ENCODE measurements at places on chromosomes 11 and 22.

DNA sequence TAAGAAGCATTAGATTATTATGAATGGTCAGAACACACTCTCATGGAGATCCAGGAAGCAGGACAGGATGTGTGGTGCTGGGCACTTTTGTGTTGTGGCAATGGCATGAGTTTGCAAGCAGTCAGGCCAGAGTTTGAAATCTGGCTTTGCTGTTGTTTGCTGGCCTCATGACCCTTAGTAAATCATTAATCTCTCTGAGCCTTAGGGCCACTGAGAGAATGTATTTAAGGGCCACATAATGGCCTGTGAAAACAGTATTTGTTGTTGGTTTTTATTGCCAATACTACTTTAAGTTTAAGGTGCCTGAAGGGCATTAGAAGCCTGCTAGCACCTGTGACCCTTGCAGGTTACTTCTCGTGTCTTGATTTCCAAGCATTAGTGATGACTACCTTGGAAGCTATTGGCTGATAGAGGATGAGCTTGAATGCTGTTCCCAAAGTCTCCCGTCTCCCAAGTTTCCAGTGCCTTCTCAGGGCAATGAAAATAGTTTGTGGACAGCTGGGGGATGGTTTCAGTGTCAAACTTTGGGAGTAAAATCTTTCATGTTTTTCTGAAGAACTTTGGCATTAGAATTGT, 24.6 kb downstream of the STIM1 start:
- no peak for DNase-seq

GRCh38 chr11:30107899-30108298, 91.1 kb upstream of the KCNA4 start:
- DNase-seq = no peak

GRCh38 chr11:104943561-104943960, 24.8 kb downstream of the CASP4 start:
- no peak for DNase-seq

- no peak for DNase-seq
Observed at GRCh38 chr11:77470504-77470903, 3.4 kb downstream of the PAK1 start.

DNA sequence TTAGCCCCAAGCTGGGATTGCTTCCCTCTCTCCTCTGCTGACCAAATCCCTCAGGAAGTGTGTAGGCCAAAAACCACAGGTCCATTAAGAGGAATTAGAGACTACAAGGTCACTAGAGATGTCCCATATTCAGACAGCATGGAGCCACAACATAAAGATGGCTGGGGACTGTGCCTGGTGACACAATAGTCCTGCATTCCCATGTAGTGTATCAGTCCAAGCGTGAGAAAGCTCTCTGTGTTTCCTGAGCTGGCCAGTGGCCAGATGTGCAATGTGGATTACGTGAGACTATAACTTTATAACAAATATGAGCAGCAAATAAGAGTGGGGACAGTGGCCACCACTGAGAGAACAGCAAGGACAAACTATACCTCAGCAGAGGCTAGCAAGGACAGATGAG, 7.6 kb upstream of the MS4A10 start:
- no peak for DNase-seq

DNA sequence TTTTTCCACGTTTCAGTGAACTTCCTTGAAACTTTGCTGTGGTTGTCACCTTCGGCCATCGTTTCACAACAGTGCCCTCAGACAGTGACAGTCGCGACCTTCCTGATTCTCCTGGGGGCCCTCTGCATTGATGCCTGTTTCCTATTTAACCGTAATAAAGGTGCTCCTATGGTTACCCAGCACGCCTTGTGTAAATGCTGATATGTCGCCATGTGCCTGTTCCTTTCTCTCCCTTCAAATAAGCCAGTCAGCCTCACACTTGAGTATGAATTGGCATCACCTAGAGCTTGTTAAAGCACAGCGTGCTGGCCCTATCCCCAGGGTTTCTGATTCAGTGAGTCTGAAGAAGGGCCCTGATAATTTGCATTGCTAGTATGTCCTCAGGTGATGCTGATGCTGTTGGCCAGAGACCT, 104.8 kb downstream of the MICAL2 start:
- DNase-seq = no peak

DNA sequence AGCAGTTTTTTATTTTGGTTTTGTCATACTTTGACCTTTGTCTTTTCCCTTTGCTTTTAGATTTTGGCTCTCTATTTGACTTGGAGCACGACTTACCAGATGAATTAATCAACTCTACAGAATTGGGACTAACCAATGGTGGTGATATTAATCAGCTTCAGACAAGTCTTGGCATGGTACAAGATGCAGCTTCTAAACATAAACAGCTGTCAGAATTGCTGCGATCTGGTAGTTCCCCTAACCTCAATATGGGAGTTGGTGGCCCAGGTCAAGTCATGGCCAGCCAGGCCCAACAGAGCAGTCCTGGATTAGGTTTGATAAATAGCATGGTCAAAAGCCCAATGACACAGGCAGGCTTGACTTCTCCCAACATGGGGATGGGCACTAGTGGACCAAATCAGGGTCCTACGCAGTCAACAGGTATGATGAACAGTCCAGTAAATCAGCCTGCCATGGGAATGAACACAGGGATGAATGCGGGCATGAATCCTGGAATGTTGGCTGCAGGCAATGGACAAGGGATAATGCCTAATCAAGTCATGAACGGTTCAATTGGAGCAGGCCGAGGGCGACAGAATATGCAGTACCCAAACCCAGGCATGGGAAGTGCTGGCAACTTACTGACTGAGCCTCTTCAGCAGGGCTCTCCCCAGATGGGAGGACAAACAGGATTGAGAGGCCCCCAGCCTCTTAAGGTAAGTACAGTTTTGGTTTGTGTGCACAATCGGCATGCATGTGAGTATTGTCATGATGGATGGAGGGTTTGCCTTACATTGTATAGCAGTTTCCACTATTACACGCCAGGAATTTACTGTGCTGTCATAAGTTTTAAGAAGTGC, 25.0 kb downstream of the EP300 start:
- no peak for DNase-seq

- DNase-seq = no peak
Observed at GRCh38 chr11:75869661-75870455, 54.8 kb downstream of the UVRAG start.

- DNase-seq = no peak
Observed at GRCh38 chr22:29780748-29781676, 13.8 kb downstream of the UQCR10 start.

DNA sequence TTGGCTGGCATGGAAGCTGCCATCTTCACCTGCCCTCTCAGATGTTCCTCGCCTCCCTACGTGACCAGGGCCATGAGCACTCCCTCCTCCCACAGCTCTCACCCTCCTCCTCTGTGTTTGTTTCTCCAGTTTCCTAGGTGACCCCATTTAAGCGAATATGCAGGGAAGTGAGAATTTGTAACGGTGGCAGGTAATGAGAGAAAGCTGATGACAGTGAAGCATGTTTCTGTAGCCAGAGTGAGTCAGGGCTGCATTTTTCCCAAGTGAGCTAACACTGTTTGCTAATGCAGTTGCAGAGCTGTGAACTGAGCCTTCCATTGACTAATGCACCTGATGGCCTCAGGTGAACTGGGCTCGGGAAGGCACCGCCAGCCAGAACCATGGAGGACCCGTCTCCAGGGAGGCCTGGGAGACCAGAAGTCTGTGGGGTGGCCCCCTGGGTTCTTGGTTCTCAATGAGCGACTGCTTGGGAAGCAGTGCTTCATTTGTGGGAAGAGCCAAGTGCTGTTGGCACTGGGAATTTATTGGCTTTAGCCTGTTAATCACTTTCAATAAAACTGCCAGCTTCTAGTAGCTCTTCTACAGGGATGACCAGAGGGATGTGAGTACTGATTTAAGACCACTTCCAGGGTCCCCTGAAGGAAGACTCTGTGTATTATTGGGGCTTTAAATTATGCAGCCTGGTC, 64.5 kb downstream of the BARX2 start:
- DNase-seq = no peak

DNA sequence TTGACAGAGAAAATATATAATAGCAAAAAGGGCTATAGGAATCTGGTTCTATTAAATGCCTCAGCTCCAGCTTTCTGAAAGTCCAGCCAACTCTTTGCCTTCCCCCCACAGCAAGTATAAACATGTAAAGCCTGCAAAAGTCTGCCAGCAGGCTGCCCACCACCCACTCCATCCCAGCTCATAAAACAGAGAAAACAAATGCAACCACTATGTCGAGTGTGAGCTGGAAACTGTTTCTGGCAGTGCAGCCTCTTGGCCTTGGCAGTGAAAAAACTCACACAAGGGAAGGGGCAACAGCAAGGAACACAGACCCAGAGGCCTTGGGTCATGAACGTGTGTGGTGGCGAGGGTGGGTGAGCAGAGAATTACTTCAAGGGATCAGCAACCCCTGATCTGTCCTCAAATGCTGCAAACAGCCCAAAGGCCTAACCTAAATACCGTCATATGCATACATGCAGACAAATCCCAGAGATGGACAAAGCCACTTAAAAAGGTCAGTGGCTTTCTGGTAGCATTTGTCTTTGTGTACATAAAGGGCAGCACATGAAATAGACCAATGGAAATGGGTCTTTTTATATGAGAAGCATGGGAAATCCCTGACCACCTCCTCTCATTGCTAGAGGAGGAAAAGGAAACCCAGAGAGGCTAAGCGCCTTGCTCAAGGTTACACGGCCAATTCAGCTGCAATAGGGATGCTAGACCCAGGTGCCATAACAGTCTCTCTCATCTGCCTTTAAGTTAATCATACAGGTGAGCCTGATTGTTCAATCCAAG, 74.8 kb downstream of the NAT10 start:
- no peak for DNase-seq

DNA sequence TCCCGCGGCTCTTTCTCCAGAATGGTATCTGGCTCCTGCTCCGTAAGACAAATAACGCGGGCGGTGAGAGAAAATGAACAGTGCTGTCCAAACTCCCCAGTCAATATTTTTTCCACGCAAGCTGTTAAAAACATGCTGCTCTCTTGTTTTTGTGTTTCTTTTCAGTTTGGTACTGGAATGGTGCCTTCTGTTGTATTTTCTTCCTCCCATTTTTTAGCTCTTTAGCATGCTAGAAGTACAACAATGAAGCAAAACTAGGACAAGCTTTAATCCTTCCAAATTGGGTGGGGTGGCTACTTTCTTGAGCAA, 599 bp upstream of the PPP2R1B start:
- DNase-seq = no peak

DNA sequence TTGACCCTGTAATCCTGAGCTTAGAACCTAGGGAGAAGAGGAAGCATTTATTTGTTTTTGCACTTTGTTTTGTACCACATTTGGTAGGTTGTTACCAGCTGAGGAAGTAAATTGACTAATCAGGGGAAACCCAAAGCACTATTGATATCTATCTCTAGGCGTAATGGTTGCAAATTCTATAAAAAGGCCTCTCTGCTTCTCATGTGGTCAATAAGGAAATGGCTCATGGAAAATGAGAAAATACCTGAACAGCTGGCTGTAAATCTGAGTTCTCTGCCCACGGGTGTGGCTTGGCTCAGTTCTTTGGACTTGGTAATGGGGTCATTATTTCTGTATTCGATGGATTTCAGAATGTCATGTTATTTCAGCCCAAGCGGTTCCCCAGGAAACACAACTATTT, 42.4 kb downstream of the BARX2 start:
- no peak for DNase-seq

GRCh38 chr11:44096360-44097185, 1.1 kb downstream of the EXT2 start:
- DNase-seq = no peak

DNA sequence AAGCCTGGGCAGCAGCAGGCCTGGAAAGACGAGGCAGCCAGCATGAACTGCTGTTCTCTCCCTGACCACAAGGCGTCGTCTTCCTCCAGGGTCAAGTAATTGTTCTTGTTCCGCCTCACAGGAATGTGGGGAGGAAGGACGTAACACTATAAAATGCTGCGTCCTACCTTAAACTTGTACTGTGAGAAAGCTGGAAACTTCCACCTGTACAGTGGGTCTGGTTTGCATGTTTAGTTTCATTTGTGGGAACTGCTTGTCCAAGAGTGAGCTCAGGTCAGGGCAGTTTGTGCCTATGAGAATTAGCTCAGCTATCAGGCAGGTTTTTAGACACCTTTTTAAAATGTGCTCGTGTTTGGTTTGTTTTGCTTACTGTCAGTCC, 55.2 kb downstream of the PANX1 start:
- no peak for DNase-seq

DNA sequence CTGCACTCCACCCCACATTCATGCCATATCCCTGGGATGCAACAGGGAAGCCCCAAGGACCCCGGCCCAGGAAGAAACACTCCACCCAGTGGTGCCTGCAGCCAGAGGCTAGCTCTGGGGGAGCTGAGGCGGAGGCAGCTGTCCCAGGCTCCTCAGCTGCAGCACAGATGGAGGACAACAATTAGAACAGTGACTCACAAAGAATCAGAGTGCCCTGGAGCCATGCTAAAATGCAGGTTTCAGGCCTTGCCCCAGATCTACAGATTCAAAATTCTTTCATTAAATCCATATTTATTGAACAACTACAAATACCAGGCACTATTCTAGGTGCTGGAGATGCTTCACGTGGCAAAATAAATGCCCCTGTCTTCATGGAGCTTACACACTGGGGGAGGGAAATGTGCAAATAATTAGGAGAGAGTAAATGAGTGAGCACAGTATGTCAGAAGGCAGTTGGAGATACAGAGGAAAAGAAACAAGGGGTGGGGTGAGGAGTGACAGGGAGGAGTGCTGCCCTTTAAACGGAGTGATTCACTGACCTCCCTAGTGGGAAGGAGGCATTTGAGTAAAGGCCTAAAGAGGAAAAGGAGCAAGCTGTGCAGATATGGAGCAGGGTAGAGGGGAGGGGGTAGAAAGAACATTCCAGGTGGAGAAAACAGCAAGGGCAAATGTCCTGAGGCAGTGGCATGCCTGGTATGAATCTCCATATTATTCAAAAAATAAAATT, 73.3 kb upstream of the CSNK2A3 start:
- no peak for DNase-seq

- DNase-seq = peak; percentile 16
Observed at GRCh38 chr11:120334894-120335462, 1.2 kb upstream of the ARHGEF12 start.

DNA sequence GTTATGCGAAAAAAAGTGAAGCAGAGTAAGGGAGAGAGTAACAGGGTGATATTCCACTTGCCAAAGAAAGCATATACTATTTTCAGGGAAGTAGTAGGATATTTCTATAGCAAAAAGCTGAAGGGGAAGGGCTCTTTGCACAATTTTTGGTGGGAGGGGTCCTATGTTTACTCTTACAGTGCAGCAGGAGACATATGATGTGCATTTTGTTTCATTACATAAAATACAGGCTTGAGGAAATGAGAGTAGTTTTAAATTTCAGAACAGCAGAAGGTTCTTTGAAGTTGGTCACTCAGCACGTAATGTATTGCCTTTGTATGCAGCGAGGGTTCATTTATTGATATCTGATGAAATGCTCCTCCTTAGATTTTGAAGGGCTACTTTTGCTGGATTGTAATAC, 3.1 kb upstream of the PIK3IP1 start:
- no peak for DNase-seq

GRCh38 chr11:841981-842369, 354 bp downstream of the POLR2L start:
- DNase-seq = no peak

- DNase-seq = no peak
Observed at GRCh38 chr11:46357483-46357936, 10.2 kb downstream of the DGKZ start.

DNA sequence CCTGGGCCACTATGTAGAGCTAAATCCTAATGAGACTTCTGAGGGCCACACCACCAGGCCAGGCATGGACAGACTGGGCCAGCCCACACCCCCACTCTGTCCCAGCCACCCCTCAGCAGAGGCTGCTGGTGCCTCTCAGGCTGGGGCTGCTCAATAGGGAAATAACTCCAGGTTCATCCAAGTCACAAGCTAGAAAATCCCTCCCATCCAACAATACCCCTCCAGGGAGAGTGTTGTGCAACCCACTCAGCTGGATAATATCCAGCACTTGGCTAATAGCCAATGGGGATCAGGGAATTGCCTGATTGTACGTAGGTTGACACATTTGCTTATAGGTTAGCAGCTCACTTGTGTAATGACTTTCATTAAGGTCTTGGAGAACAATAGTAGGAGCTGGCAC, 64.1 kb upstream of the WNT11 start:
- DNase-seq = no peak

All from effector memory CD4-positive, alpha-beta T cell (primary cell).